ENCODE measurements at places on chromosomes 7 and 10.
A peak's percentile ranks its signal among the peaks of the same experiment; 100 is the strongest.

- DNase-seq: no peak
Measured at GRCh38 chr10:84428711-84429110, 100.3 kb downstream of the CCSER2 start.

- peak; percentile 84 for DNase-seq
Measured at GRCh38 chr10:24722676-24723385, 856 bp downstream of the ARHGAP21 start.

DNA sequence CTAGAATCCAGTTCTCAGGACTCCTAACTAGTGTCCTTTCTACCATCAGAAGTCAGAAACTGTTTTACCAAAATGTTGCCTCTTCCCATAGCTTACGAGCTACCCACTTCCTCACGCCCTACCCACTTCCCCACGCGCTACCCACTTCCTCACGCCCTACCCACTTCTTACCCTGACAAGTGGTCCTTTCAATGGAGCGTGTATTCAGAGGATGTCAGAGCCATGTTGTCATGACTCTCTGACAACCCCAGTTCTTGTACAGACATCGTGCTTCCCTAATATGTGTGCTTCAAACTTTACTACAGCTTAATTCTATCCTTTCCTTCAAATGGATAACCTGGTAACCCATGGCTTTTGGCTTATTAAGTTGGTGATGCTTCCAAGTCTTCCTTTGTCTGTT, 84.8 kb upstream of the PHF14 start:
- DNase-seq: no peak

GRCh38 chr7:106464651-106465050, 179.9 kb upstream of the NAMPT start:
- no peak for DNase-seq

DNA sequence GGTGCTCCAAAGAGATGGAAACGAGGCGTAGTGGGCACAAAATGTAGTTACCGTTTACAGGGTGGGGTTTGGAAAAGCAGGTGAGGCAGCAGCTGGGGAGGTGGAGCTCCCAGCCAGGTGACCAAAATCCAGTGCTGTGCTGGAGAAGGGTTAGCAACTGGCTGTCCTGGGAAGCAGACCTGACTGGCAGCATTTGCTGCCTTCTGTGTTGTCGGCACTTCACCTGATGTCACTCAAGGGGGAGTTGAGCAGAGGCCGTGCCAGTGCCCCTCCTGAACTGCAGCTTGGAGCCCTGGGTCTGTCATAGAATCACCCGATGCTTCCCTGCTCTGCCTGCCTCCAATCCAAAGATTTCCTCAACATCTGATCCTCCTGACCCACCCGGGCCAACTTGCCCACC, 12.8 kb downstream of the GCK start:
- DNase-seq: no peak

- DNase-seq: no peak
Measured at GRCh38 chr7:151185762-151186639, 1.0 kb downstream of the ASB10 start.

- peak; percentile 47 for DNase-seq
Measured at GRCh38 chr7:66505531-66506451, 122.9 kb upstream of the KCTD7 start.

- peak; percentile 26 for DNase-seq
Measured at GRCh38 chr10:4902571-4903011, 60.6 kb upstream of the AKR1C1 start.

DNA sequence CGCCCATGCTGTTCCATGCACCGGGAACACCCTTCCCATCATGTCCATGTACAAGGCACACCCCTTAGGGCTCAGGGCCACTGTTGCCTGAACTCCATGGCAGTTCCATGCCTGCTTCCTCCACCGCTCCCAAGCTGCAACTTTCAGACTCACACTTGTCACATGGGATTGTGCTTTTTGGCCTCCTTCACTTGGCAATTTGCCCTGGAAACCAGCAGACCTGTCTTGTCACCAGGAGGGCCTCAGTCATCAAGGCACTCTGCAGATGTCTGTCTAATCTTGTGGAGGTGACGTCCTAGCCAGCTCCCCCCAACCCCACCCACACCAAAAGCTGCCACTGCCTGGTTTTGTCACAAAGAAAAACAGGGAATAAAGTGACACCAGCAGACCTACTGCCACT, 47.5 kb downstream of the CARD11 start:
- DNase-seq: no peak

DNA sequence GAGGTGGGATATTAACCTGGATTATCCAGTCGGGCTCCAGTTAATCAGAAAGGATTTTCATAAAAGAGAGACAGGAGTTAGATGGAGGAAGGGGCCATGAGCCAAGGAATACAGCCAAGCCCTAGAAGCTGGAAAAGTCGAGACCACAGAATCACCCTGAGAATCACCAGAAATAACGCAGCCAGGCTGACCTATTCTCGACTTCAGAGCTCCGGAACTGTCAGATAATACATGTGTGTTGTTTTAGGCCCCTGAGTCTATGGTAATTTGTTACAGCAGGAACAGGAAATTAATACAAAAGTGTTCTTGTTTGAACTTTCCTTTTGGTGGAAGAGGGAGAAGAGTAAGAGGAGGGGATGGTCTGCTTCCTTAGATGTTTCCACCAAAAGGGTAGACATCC, 208.1 kb downstream of the JCAD start:
- DNase-seq: no peak

DNA sequence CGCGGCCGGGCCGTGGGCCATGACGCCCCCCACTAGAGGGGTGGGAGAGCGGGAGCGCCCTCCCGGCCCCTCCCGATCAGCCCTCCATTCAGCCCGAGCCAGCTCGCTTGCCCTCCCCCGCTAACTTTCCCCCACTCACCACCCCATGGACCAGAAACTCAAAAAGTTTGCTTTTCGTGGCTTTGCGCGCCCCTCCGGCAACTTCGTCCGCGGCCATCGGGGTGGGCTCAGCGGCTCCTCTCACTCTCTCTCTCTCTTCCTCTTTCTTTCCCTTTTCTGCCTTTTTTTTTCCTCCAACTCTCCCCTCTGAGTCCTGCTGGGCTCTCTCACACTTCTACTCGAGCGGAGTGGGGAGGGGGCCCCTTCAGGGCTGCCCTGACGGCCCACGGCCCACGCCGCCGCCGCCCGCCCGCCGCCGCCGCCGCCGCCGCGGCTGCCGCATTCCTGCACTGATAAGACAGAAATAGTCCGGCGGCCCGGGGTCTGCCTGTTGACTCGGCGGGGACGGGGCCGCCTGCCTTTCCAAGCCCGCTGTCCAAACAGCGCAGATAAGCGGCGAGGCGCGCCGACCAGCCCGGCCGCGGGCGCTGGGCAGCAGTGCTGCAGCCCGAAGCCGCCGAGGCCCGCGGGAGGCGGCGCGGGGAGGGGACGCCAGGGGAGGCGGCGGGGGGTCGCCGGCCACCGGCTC, at the start of gene SMARCD3:
TSS of gene SMARCD3 (minus strand) at position 349 of the 688 bp plus-strand sequence. CDS start at position 217, 132 bp downstream.
- DNase-seq: peak; percentile 73

DNA sequence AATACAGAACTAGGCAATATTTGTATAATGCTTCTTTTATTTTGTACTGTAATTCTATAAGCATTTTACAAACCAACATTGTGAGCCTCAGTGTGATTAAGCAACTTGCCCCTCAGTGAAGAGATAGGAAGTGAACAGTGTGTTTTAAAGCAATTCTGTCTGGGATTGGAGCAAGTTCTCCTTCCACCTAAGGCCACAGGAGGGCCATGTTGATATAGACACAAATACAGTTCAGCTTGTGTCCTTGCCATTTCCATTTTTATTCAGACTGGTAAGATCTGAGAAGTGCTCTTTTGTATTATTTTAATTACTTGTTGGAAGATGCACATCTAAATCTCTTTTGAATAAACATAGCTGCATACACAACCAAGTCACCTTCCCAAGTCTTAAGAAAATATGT, 416.3 kb upstream of the COBL start:
- no peak for DNase-seq

GRCh38 chr7:2928613-2929311, 84.7 kb upstream of the GNA12 start:
- no peak for DNase-seq

DNA sequence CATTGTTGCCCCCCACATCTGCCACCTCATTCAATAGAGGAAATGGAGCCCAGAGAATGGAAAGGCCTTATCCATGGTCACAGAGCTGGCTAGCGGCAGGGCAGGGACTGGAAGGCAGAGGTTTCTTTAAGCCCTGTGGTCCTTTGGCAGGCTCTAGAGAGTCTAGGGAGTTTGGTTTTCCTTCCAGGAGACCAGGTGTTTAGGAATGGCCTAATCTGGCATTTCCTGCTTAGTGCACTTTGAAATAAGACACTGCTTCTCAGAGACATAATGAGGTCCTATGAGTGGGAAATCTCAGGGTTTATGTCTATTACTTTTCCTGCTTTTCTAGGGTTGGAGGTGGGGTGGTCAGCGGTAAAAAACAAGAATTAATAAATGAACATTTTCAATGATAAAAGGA, 6.1 kb downstream of the MARVELD1 start:
- no peak for DNase-seq

- no peak for DNase-seq
Measured at GRCh38 chr10:129335396-129335795, 131.6 kb upstream of the MGMT start.

- no peak for DNase-seq
Measured at GRCh38 chr7:81676105-81676811, 93.6 kb downstream of the HGF start.

- no peak for DNase-seq
Measured at GRCh38 chr7:20399521-20399920, 68.8 kb downstream of the ITGB8 start.

GRCh38 chr10:96675846-96676245, 44.5 kb downstream of the PIK3AP1 start:
- DNase-seq: no peak

DNA sequence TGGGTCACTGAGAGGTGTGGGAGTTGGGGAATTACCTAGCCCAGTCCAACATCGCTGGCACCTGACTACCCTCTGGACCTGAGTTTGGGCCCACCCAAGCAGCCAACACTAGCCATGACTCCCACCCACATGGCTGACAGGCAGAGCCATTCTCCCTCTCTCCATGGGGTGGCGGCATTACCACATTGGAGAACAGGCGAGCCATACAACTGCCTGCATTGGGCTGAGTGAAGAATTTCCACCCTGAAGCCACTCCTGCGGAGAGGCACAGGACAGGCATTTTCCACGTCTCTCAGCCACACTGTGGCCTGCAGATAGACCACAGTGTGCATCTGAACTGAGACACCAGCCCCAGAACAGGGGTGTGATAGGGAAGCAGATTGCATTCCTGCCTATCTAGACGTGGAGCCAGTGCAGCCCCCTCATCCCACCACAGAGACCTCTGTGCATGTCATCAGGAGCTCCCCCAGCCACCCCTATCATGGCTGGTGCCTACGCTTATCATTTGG, 58.2 kb upstream of the ANTXRL start:
- peak; percentile 89 for DNase-seq

GRCh38 chr7:15780271-15780670, 93.8 kb upstream of the MEOX2 start:
- peak; percentile 53 for DNase-seq

DNA sequence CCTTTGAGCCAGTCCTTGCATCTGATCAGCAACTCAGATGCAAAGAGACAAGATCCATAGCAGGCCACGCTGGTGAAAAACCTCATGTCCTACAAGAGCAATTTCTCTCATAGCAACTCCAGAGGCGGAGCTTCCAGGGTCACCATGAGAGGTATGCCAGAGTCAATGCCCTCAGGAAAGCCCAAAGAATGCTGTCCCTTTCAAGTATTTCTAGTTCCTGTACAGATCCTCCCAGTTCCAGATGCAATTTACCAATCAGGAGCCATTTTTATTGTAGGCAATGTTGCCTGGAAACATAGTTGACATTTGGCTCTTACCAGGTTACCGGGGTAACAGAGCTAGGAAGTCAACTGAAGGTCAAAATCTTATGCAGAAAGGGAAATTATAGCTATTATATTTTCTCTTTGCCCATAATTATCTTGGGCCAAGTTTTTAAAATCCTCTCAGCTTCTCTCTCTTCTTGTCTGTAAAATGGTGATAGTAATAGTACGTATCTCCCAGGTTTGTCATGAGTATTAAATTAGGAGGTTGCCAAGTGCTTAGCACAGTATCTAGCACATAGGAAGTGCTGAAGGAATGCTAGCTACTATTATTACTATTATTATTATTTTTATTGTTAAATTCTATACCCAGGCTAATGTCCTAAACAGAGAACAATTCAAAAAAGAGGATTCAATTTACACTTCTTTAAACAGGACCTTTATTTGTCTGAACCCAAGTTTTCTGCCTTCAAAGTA, 46.3 kb upstream of the TM9SF3 start:
- no peak for DNase-seq

DNA sequence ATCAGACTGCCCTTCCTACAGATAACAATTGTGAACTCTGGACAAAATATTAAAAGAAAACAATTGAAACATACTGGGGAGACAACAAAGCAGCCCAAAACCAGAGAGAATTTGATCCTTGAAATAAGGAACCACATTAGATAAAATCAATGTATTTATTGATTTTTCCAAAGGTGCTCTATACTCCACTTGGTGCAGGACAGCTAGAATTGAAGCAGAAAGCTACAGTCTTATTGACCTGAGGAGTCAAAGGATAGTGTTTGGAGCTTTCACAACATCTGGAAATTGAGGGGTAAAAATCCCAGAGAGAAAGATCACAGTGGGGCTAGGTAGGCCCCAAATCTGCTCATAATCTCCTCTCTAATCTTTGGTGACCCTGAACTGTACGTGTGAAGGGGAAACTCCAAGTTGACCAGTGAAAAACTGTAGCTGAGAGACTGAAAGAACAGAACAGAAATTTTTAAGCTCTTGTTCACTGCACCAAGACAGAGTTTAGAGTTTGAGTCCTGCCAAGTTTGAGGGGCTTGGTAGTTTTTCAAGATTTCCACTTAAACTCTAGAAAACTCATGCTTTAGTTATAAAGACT, 70.2 kb downstream of the SAMD9 start:
- no peak for DNase-seq
